ENCODE measurements at places on chromosomes 1 and 21. TPM values are rescaled to one million over a fixed set of nuclear protein-coding genes. Genes with fewer than 3 reads are reported as not detected.

DNA sequence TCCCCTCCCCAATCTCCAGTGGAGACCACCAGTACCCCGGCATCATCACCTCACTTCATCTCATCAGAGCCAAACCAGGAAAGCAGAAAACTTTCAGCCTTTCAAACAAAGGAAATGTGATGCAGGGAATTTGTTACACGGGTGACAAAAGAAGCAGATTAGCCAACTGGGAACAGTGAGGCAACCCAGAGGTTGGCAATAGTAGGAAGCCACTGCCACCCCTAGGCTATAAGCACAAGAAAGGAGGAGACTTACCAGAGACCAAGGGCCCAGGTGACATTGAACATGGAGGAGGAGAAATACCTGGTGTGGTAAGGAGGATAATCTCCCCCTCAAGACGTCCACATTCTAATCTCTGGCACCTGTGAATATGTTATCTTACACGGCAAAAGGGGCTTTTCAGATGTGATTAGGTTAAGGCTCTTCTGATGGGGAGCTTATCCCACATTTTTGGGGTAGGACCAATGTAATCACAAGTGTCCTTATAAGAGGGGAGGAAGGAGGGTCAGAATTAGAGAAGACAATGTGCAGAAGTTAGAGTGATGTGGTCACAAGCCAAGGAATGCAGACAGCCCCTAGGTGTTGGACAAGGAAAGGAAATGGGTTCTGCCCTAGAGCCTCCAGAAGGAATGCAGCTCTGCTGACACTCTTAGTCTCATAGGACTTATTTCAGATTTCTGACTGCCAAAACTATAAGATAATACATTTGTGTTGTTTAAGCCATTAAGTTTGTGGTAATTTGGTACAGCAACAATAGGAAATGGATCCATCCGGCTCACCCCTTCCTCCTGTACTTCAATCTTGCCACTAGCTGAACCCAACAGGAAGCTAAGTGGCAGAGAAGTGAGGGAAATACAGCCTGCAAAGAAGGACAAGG is 83.6 kb upstream of the VAV3 start:
- no peak overlapping the region for H3K4me3 ChIP-seq
- no peaks in the 10 kb centered on the region for H3K27me3 ChIP-seq
- no peak overlapping the region for H3K27ac ChIP-seq
- no peaks in the 10 kb centered on the region for H3K36me3 ChIP-seq

DNA sequence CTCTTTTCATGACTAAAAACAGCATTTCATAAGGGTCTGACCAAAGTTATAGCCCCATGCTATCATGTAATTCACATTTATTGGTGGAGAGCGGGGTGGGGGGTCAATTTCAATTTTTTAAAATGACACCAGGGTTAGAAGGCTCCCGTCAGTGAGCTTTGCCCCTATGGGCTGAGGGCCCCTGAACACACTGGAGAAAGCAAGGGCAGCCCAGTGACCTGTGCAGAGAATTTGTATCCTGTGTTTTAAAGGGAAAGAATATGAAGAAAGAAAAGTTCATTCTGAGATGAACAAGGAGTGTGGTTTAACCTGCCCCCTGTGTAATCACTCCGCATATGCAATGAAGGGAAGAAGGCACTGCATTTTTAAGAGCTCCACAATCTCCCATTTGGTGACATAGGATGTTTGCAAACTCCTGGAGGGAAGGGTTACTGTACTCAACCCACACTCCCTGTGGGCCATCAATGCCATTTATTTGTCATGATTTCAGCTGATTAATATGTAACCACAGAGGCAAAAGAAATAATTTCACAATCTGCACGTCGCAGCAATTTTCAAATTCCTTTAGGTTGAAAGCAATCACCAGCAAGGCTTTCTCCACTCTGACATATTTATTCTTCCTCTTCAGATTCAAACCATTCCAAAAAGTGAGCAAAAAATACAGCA is 95.6 kb downstream of the ZNF281 start:
- no peak overlapping the region for H3K4me3 ChIP-seq
- H3K36me3 ChIP-seq: no peaks in the 10 kb centered on the region
- peaks cover 3% of the 10 kb centered on the region for H3K4me1 ChIP-seq

GRCh38 chr1:224377676-224378006 is 21.0 kb downstream of the CNIH4 start:
- no peak for DNase-seq
- no peaks in the 10 kb centered on the region for H3K27me3 ChIP-seq
- no peaks in the 10 kb centered on the region for H3K4me1 ChIP-seq

DNA sequence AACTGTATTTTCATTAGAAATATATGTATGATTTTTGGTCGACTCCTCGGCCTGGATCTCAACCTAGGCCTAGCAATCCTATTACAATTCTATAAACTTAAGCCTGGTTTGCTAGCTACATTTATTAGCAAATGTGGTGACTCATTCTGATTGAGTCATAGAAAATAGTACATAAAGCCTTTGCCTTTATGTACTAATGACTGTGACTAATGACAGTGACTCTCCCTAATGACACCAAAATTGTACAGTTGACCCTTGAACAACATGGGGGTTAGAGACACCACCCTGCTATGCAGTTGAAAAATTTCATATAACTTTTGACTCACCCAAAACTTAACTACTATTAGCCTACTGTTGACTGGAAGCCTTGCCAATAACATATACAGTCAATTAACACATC is 78.9 kb downstream of the CLEC20A start:
- H3K36me3 ChIP-seq: no peaks in the 10 kb centered on the region
- H3K27ac ChIP-seq: peak overlapping the region; percentile 27
- H3K27me3 ChIP-seq: no peaks in the 10 kb centered on the region
- peaks cover 13% of the 10 kb centered on the region for H3K4me1 ChIP-seq

GRCh38 chr1:85573322-85573721 is 7.2 kb upstream of the CCN1 start:
- peaks cover 75% of the 10 kb centered on the region for H3K4me1 ChIP-seq
- no peak overlapping the region for H3K4me3 ChIP-seq
- no peak for DNase-seq
- no peaks in the 10 kb centered on the region for H3K36me3 ChIP-seq
- peak overlapping the region; percentile 95 for H3K27ac ChIP-seq

- no peaks in the 10 kb centered on the region for H3K4me1 ChIP-seq
- no peak overlapping the region for H3K27ac ChIP-seq
- H3K36me3 ChIP-seq: no peaks in the 10 kb centered on the region
- no peaks in the 10 kb centered on the region for H3K27me3 ChIP-seq
- DNase-seq: no peak
- H3K4me3 ChIP-seq: no peak overlapping the region
These were observed 727.0 kb upstream of the NEGR1 start for GRCh38 chr1:73009311-73009710.

- no peak overlapping the region for H3K4me3 ChIP-seq
- H3K36me3 ChIP-seq: no peaks in the 10 kb centered on the region
- H3K27ac ChIP-seq: no peak overlapping the region
- no peaks in the 10 kb centered on the region for H3K27me3 ChIP-seq
- DNase-seq: no peak
These were observed 77.1 kb downstream of the TOMM20 start for GRCh38 chr1:235051521-235051920.

DNA sequence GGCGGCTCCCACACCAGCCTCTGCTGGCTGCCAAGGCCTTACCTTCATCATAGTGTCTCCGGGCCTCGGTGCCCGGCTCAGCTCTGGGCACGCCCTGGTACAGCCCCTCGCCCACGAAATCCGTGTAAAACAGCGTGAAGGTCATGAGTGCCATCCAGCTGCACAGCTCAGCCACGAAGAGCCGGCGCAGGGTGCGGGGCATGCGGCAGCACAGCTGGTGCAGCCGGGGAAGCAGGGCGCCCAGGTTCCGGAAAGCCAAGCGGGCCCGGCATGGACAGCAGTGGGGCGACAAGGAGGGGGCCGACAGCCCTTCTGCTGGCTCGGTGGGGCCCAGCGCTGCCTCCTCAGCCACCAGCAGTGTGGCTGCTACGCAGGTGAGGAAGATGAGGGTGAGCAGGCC is 17.5 kb downstream of the SLC45A3 start:
- DNase-seq: no peak
- H3K4me3 ChIP-seq: no peak overlapping the region
- H3K36me3 ChIP-seq: no peaks in the 10 kb centered on the region
- H3K27ac ChIP-seq: no peak overlapping the region

DNA sequence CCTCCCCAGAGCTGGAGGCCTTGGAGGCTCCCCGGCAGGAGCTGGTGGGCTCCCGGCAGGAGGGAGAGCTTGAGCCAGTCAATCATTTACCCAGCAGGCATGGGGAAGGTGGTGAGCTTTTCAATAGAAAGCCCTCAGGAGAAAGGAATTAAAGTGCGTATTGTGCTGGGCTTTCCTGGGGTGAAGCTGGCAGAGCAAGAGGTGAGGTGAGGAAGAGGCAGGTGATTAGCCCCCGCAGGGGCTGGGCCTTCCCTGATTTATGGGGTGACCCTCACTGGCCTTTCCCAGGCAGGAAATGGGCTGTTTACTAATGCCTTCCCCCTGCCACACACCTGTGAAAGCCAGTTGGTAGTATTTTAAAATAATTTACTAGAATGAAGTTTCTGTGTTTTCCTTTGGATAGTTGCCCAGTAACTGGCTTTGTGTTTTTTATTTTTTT is 25.8 kb downstream of the CLDN14 start:
- H3K4me1 ChIP-seq: no peaks in the 10 kb centered on the region
- no peak overlapping the region for H3K4me3 ChIP-seq
- no peaks in the 10 kb centered on the region for H3K27me3 ChIP-seq

GRCh38 chr21:20970691-20971090 is 27.5 kb upstream of the NCAM2 start:
- H3K4me1 ChIP-seq: no peaks in the 10 kb centered on the region
- H3K27me3 ChIP-seq: no peaks in the 10 kb centered on the region
- DNase-seq: no peak
- H3K4me3 ChIP-seq: no peak overlapping the region
- no peak overlapping the region for H3K27ac ChIP-seq

GRCh38 chr1:54161495-54162168 is 8.8 kb upstream of the CDCP2 start:
- no peak overlapping the region for H3K27ac ChIP-seq
- H3K4me1 ChIP-seq: peaks cover 11% of the 10 kb centered on the region
- peaks cover 6% of the 10 kb centered on the region for H3K27me3 ChIP-seq
- H3K4me3 ChIP-seq: no peak overlapping the region
- DNase-seq: no peak
- H3K36me3 ChIP-seq: no peaks in the 10 kb centered on the region

DNA sequence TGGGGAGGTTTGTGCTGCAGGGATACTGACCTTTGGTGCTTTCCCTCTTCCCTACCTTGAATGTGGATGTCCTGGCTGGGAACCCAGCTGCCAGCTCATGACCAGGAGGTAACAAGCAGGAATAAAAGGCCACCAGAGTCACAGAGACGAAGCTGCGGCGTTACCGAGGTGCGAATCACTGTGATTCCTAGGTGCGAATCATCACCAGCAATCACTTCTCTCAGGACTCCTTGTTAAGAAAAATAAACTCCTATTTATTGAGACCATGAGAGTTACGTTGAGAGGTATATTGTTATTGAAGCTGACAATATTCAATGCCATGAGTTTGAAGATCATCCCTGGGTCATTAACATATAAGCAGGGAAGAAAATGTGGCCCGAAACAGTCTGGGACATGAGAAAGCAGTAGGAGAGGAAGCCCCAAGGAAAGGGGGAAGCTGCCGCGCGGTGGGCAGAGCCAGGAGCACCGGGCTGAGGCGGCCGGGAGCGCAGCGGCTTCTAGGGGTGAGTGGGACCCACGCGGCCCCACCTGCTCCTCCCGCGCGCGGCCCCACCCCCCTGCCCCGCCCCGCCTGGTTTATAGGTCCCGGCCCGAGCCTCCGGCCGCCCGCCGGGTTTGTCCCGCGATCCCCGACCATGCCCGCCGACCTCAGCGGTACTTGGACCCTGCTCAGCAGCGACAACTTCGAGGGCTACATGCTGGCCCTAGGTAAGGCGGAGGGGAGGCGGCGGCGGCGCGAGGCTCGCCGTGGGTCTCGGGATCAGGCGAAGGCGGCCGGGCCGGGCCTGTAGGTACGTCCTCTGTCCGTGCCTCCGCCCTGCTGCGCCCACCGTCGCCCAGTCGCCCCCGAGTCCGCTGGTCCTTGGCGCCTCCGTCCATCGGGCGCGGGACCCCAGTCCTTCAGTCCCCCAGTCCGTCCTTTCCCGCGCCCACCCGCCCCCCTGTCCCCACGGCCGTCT is at the start of gene RBP7:
Gene RBP7, plus strand, starts transcription at position 605 of the 959 bp plus-strand sequence. Its CDS starts 31 bp downstream, at position 636.
- no peak for DNase-seq
- peak within 1 kb of the TSS; percentile 49 for H3K4me3 ChIP-seq
- H3K27ac ChIP-seq: no peak within 1 kb of the TSS
- H3K4me1 ChIP-seq: peaks cover 2% of the 10 kb centered on the region

- H3K4me3 ChIP-seq: no peak overlapping the region
- DNase-seq: no peak
- H3K4me1 ChIP-seq: peaks cover 15% of the 10 kb centered on the region
- peaks cover 20% of the 10 kb centered on the region for H3K36me3 ChIP-seq
- no peaks in the 10 kb centered on the region for H3K27me3 ChIP-seq
These were observed 6.2 kb downstream of the CCDC17 start for GRCh38 chr1:45617618-45618017.

GRCh38 chr1:208358651-208359050 is 114.5 kb upstream of the PLXNA2 start:
- no peaks in the 10 kb centered on the region for H3K4me1 ChIP-seq
- H3K27me3 ChIP-seq: peaks cover 7% of the 10 kb centered on the region
- H3K27ac ChIP-seq: no peak overlapping the region

DNA sequence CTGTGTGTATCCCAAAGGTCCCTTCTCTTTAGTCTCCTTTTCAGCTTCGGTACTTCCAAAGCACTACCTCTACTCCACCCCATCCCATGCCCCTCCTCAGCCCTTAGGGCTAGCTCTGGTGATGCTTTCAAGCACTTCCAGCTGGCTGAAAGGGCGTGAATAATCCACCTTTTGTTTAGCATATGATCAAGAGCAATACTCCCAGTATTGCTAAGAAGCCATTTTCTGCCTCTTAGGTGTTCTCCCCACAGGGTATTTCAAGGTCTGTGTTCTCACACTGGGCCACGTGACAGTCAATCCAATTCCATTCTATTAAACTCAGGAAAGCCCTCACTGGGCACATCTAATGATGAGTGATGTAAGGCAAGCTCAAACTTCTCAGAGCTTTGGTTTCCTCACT is 298.5 kb upstream of the PROX1 start:
- no peaks in the 10 kb centered on the region for H3K27me3 ChIP-seq
- peaks cover 36% of the 10 kb centered on the region for H3K4me1 ChIP-seq
- H3K4me3 ChIP-seq: no peak overlapping the region
- peak; percentile 65 for DNase-seq
- H3K36me3 ChIP-seq: no peaks in the 10 kb centered on the region
- peak overlapping the region; percentile 73 for H3K27ac ChIP-seq

Gene S100A5
- polyA plus RNA-seq: 0.76 TPM

Gene PPIH
- polyA plus RNA-seq: 63.4 TPM

Gene IGSF21
- polyA plus RNA-seq: not detected

Gene KLHDC9
- 0.54 TPM for polyA plus RNA-seq

Gene GPR161
- polyA plus RNA-seq: 9.1 TPM

Gene RABGAP1L
- 19.9 TPM for polyA plus RNA-seq

Gene BTF3L4
- polyA plus RNA-seq: 35.8 TPM

Gene SIM2
- 0.03 TPM for polyA plus RNA-seq

Gene AXDND1
- polyA plus RNA-seq: not detected

Gene NR1I3
- polyA plus RNA-seq: not detected
